ENCODE measurements at places on chromosomes 6 and 20. TPM values are rescaled to one million over a fixed set of nuclear protein-coding genes. Genes with fewer than 3 reads are reported as not detected.

DNA sequence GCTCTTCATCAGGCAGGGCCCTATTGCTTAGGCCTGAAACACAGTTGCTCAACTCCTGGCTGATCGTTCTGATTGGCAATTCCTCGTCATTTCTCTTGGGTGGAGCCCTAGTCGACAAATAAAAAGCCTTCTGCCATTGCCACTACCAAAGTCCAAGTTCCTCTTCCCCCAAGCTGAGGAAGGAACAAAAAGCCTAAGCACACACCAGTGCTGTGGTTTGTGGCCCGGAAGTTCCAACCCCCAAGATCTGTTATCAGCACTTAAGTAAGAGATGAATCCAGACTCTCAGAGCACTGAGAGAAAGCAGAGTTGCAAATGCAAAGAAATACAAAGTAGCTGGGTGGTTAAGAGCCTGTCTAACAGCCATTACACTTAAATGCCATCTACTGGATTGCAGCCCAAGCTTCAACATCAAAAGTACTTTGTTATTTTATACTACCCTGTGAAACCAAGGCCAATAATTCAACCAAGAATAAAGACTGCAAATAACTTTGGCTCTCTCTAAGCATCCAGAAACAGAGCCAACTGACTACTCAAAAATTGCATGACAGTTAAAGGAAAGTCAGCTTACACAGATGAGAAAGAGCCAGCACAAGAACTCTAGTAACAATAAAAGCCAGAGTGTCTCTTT lies 1024.0 kb downstream of the GRIK2 start:
- DNase-seq, result no peak

Gene HLA-DQB2
- total RNA-seq, result not detected

DNA sequence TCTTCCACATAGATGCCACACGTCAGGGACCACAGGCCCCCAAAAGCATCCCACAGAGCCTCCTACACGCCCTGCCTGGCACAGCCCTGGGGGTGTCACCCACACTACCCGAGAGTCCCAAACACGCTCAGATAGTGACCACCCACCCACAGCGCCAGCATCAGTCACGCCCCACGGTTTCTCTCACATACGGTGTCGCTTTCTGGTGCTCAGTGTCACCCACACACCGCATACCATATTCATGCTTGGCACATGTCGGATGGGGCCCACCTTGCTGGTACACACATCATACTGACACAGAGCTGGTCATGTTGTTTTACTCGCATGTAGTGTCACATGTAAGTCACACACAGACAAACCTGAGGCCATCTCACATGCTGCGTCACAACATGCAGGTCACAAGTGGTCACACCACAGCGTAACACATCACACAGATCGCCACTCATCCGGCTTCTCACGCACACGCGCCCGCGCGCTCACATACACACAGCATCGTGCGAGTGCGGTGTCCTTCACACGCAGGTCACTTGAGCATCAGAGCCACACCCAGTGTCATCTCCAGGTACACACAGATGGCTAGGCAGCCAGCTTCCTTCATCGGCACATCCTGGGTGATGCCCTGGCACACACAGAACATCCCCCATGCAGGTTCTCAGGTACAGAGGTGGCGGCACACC lies 3.4 kb downstream of the TEAD3 start:
- no peak for DNase-seq

DNA sequence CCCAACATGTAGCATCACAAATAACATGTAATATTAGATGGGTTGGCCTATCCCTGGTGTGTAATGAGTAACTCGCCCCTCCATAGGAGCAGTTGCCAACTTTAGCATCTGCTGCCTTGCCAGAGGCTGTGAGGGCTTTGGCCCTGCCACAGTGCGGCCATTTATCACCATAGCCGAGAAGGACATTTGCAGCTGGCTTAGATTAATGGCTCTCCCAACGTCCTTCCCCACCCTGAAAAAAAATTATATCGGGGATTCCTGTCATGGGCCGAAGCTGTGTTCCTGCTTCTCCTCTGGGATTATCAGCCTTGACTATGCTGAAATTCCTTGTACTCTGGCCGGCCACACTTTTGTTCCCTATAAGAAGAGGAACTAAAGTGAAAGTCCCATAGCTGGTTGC lies 7.6 kb upstream of the ADIG start:
- no peak for DNase-seq

Gene RAB44
- not detected for total RNA-seq

DNA sequence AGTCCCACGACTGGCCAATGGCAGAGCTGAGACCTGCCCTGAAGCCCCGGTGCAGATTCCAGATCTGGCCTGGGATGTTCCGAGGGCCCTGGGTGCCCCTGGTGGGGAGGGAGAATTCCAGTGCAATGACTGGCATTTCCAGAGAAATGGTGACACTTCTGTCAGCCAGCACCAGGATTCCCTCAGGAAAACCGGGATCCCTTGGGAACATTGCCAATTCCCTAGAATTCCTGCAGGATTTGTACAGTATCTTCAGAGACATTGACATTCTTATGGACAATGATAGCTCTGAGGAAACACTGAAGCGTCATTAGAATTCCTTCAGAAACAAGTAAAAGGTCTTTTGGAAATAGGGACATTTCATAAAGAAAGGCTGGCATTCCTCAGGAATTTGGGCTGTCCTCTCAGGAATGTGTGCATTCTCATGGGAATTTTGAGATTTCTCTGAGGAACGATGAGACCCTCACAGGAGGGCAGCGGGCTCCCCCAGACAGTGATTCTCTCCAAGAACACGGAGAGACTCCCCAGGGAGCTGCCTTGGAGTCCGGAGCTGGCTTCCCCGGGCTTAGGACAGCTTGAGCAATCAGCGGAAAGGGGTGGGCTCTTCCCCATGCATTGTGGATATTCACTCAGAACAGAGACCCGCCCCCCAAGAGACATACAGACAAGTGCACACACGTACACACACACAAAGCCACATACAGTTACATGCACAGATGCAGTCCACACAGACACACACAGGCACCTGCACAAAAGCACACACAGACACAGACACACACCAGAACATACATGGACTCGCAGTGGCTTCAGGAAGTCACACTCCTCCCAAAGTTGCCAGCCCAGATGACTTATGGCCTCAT lies 35.2 kb upstream of the BPIFA2 start:
- DNase-seq, result no peak

GRCh38 chr20:51096582-51097267 lies 73.8 kb upstream of the KCNG1 start:
- no peak for DNase-seq

- no peak for DNase-seq
Observed at GRCh38 chr20:43849496-43850186, 65.0 kb upstream of the TOX2 start.
